NCI-H2081 (cell line): ENCODE measurements at places on chromosomes 11 and 22.

DNA sequence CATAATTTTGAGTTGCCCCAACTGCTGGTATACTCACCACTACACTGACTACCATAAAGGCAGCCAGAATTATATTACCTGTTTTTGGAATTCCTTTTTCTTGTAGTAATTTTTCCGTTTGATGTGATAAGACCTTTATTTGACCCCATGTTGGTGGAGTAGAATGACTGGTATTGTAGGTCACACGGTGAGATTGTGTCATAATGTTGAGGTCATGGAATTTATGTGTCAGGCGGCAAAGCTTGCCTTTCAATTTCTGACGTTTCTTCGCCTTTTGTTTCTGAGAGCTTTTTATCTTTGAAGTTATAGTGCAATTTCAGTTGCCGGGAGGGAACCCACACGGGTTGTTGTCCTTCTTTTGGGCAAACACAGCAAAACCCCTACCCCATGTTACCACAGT lies 13.0 kb downstream of the OR52K1 start:
- DNase-seq = no peak

GRCh38 chr11:35932681-35933319 lies 11.1 kb upstream of the LDLRAD3 start:
- DNase-seq = no peak

DNA sequence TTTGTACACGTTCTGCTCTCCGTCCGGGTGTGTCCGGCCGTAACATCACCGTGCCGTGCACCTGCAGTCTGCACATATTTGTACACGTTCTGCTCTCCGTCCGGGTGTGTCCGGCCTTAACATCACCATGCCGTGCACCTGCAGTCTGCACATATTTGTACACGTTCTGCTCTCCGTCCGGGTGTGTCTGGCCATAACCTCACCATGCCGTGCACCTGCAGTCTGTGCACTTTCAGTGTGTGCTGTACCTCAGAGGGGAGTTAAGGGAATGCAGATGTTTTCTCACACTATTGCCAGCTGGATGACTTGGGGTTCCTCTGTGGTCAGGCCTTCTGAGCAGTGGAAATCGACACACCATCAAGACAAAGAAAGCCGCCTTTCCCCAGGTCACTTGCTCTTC lies 4.2 kb downstream of the TTLL8 start:
- no peak for DNase-seq

- peak; percentile 37 for DNase-seq
These were observed 159.3 kb upstream of the GRK3 start for GRCh38 chr22:25404928-25405816.

DNA sequence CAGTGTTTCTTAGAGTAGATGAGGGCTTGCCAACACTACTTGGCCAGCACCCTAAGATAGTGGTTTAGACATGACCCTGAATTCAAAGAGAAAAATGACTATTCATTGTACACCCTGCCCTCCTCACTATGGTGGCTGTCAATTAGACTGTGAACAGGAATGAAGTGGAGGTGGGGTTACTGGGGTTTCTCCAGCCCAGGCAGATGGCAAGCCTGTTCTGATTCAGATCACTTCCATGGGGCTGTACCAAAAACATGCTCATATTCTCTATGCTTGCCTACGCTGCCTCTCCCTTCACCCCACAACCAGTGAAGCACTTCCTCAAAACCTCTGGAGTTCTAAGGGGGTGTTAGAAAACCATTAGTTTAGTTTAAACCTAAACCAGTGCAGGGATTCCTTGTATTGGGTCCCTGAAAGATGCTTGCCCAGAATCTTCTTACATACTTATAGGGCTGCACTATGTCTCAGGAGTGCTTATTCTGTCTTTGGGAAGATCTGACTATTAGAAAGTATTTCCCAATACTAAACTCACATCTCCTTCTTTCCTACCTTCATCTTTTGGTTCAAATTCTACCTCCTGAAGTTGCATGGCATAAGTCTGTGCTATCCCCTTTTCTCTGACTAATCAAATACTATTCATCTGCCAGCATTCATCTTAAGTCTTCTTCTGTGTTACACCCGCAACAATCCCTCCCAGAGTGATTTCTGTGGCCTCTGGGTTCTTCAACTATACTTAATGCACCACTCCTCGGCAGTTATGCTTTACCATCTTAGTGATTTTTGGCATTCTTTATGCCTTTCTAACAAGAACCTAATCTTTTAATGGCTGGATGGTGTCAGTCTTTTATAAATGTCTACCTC lies 71.8 kb downstream of the ATG16L2 start:
- DNase-seq = no peak

DNA sequence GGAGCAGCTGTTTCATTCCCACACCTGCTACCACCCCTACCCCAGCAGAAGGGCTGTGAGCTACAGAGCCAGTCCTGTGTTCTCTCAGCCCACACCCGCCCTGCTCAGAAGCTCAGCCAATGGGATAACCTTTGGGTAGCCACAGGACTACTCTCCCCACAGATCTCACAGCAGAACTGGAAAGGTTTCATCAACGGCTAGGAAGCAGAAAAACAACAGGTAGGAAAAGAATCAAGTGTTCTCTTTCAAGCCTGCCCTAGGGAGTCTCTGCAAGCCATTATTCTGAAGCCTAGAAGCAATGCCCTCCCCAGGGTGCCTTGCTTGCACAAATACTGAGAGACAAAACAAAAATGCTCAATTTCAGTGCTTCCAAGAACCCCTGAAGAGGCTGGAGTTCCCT lies 77.2 kb downstream of the TMPRSS5 start:
- DNase-seq = peak; percentile 63

DNA sequence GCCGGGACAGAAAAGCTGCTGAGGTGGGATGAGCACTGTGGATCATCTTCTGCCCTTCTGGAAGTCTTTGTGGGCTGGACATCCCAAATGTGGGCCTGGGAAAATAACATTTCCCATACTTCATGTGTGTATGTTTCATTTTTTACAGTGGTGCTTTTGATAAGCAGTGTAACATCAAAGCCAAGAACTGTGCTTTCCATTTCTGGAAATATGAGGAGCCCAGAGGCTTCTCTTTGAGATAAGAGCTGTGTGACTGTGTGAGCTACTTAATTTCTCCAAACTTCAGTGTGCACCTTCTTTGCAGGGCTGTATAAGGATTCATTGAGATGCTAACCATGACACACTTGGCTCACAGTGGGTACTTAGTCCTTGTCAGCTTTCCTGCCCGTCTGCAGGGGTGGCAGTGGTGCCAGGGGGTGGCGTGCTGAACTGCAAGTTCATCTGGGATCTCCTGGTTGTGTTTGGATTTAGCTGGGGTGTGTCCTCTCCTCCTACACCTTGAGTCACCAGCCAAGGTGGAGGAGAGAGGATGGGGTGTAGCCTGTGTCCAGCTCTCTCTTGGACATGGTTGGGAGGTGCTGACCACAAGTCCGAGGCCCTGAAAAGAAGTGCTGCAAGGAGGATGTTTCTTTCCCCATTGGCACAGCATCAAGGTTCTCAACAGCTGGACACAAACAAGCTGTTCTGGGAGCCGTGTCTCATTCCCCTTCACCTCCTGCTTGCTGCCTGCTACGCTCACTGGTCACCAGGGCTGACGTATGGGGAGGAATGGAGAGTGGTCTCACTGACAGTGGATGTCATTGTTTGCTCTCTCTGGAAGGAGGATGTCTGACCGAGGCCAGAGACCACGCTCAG lies 139.4 kb downstream of the TEAD1 start:
- DNase-seq = no peak

GRCh38 chr11:66860449-66860831 lies 3.6 kb downstream of the LRFN4 start:
- DNase-seq = no peak

GRCh38 chr22:36964106-36964505 lies 50.7 kb downstream of the CSF2RB start:
- no peak for DNase-seq

- no peak for DNase-seq
These were observed 258.9 kb upstream of the B3GAT1 start for GRCh38 chr11:134670961-134671370.

DNA sequence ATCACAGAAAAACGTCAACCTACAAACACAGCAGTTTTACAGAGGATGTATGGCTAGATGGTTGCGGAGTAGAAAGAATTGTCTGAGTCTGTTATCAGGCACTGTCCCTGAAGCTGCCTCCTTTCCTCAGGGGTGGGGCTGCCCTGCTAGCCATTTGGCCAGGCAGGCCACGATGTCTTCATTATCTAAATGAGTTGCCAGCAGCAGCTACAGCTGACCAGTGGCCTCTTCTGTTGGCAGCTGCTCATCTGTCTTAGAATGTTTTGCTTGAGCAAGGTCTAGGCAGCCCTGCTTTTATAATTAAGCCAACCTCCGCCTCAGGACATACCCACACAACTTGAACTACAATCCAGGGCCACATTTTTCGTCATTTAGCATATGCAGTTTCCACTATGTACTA lies 17.5 kb downstream of the SLC6A5 start:
- DNase-seq = no peak

DNA sequence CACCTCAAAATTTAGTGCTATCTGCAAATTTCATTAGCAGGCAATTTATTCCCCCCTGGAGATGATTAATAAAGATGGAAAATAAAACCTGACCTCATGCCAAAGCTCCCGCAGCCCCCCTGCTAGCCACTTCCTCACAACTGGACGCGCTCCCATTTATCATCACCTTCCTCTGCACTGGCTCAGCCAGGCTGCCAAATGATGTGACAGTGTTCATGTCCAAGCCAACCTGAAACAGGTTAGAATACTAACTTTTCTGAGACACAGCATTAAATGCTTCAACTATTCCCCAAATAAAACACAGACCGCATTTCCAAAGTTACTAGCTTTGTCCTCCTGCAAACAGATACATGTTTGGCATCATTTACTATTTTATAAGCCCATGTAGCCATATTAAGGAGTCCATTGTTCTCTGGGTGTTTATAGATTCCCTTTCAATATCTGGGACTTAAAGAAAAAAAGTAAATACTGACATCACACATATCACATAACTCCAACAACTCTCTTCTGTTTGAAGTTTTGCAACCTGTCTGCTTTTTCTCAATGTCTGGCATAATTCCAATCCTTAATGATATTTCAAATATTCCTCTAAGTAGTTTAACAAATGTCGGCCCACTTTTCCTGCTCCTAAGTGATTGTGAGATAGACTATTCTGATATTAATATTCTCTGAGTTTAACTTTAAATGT lies 829.7 kb upstream of the FAT3 start:
- DNase-seq = peak; percentile 11

DNA sequence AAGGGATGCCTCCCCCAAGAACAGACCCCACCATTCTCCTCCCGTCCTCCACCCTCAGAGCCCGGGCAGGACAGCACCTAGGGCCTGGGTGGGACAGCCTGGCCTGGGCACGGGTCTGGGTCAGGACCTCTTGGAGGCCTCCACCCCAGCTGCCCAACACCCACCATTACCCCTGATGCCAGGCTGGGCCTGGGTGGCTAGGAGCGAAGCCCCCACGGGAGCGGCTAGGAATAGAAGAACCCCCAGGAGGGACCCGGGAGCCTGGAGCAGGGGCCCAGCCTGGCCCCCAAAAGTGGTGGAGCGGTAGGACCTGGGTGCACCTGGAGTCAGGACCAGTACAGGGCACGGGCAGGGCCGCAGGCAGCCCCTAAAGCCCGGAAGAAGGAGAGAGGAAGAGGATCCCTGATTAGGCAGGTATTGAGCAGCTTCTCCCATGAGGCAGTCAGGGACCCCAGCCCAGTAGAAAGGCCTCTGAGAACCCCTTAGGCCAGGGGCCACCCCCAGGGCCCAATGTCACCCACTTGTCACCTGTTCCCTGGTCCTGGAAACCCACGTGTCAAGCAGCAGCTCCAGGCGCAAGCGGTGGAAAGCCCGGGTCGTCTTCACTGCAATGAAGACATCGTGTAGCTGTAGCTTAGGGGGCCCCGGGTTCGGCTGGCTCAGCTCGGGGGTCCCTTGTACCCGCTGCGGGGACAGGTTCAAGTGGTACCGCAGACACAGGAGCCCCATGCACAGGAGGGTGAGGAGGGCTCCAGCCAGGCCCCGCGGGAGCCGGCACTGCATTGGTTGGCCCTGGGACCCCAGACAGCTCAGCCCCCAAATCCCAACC lies 575 bp downstream of the MFNG start:
- no peak for DNase-seq

DNA sequence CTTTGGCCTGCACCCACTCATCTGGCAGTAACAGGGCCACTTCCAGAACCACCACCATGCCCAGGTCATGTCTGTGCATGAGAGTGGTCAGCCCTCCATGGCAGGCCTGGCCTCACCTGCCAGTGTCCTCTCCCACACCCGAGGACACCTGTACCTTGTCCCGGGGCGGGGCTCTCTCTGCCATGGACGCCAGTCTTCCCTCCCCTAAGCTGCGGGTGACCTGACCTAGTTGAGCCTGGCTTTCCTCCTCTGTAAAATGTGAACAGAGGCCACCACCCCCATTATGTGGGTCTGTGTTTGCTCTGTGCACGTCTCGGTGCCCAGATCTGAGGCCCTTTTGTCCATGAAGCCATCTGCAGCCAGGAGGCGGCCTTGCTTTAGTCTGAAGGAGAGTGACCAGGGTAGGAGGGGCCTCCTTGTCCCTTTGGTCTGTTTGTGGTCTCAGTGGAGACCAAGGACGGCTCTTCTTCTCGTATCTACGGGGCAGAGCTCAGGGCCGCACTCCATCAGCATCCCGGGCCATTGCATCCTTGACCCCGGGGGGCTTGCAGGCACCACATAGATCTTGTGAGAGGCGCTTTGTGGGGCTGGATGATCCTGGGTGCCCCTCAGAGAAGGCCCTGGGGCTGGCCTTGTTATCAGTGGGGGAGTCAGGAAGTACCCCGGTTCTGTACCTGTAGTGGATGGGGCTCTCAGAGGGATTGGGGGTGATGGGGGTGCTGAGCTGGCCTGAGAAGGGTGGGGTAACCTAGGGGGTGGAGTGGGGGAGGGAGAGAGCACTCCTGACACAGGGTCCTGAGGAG lies 121.6 kb downstream of the KCNQ1 start:
- DNase-seq = no peak

GRCh38 chr11:32034149-32034548 lies 56.7 kb upstream of the RCN1 start:
- no peak for DNase-seq

DNA sequence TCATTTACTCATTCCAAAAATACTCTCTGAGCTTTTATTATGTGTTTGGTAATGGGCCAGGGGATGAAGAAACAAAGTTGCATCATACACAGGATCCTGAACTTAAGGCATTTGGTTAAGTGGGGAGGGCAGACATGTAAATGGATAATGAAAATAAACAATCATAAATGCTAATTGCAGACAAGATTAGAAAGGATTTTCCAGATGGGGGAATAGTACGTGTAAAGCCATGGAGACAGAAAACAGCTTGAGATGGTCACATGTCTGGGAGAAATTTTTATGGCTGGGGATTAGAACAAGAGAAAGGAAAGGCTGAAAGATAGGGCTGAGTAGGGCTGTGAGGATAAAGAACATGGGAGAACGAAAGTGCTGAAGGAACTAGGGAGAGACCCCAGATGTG lies 534.3 kb upstream of the LARGE1 start:
- DNase-seq = no peak

GRCh38 chr11:131033151-131033651 lies 116.9 kb upstream of the SNX19 start:
- no peak for DNase-seq
